ENCODE measurements at places on chromosomes 2 and 18. TPM values are rescaled to one million over a fixed set of nuclear protein-coding genes. Genes with fewer than 3 reads are reported as not detected.

The DTNA gene
- total RNA-seq, result not detected

The DAW1 gene
- total RNA-seq, result not detected

The IL18RAP gene
- total RNA-seq, result not detected

The C18orf63 gene
- total RNA-seq, result not detected

Measured in HT-29 (cell line).